ENCODE measurements at places on chromosomes 5 and 9.

- no peak for DNase-seq
These were observed 151.6 kb downstream of the MACIR start for GRCh38 chr5:103410172-103410571.

DNA sequence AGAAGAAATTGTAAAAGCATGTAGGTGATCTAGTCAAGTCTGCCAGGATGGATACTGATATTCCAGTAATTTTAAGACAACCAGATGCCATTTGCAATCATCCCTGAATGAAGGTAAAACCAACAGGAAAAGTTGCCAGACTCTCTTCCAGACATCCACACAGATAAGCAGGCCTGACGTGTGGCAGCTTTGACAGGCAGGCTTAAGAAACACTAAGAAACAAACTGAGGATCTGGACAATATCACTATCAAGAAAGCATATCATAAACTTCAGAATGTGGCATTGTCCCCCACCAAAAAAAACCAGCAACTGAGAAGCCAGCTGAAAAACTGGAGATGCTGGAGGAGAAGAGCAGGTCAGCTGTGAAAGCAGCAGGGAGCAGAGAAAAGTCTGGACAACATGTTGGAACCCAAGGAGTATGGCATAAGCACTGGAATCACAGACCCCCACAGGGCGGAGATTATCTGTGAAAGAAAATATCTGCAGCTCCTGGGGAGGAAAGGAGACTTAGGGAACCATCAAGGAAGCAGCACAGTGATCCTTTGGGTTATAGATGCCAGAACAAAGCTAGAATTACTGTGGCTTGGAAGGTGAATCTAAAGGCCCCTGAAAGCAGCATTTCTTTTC, 307.0 kb downstream of the CWC27 start:
- DNase-seq = no peak

DNA sequence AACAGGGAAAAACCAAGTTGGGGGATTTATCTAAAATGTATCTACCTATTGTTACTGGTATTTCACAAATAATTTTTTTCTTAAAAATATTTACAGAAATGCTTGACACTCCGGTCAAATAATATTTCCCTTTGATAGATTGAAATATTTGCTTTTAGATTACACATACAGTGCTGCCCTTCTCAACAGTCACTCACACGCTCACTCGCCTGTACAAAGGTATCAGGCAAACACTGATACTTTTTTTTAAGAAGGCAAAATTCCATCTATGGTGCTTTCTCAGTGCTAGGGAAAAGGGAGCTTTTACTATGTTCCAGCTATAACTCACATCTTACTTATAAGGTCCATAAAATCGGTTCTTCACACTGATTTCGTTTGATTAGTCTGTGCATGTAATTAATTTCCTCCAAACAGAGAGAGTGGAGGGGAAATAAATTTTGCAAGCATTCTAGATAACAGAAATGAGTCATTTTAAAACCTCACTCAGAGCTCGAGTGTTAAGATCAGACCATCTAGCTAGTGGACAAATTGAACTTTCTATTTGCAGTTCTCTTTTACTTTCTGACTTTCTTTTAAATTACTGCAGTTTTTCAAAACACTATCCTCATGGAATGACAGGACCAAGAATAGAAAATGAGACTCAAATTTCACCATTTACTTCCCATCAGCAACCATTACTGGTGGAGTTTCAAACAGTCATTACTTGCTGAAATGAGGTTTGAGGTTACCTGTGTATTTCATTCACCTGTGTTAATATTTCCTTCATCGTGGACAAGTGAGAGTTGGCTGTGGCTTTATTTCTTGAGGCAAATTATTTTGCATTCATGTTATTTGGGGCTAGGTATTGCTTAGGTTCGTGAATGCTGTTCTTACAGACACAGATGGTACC, 273.2 kb downstream of the RAB3C start:
- DNase-seq = no peak

GRCh38 chr5:54311176-54311677, 854 bp upstream of the ARL15 start:
- no peak for DNase-seq

DNA sequence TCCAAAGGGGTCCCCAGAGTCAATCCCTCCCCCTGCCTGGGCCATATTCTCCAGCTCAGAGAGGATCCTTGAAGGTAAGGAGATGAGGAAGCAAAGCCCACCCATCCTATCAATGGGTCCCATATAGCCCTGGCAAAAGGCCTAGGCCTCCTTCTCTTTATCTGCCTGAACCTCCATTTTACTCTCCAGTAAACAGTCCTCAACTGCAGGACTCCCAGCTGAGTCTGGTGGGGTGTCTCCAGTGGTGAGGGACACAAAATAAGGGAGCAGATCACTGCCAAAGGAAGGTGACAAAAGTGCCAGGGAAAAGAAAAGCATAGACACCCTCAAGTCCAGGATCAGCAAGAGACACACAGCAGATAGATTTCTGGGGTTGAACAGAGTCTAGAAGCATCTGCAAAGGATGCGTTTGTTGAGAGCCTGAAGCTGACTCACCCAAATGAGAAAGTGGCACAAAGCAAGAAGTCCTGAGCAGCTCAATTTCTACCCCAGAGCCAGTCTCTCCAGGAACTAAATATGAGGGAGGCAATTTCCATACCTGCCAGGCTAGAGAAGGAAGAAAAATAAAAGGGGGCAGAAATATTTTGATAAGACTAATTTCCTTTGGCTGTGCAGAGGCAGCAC, 2.7 kb upstream of the EBF1 start:
- no peak for DNase-seq

DNA sequence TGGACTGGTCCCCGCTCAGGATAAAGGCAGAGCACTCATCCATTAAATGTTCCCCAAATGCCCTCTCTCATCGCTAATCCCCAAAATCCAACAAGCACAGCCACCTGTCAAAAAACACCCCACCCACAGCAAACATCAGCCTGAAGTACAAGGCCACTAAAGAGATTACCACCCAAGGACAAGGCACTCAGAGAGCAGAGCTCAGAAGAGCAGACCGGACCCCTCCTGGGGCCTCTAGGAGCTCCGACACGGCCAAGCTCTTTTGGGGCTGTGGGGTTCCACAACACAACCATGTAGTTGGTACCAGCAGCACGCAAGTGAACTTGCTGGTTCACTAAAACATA, 9.8 kb downstream of the VDAC1 start:
- DNase-seq = no peak

GRCh38 chr9:128838338-128838737, 8.7 kb upstream of the SPOUT1 start:
- DNase-seq = no peak

DNA sequence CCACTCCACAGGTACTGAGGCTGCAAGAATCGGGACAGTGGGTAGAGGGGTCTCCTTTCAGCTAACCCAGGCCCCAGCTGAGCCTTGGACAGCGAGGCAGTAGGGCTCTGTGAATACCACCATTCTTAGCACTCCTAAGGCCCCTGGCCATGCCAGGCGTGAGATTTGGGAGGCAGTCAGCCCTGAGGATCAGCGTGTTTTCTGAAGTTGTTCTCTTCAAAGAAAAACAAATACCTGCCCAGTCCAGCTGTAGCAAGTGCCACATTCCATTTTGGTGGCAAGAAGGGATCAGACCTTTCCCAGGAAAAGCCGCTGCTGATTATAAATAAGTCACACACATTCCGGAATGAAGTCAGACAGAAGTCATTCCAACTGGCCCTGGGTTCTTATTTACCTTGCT, 47.8 kb downstream of the RALGPS1 start:
- DNase-seq = no peak

DNA sequence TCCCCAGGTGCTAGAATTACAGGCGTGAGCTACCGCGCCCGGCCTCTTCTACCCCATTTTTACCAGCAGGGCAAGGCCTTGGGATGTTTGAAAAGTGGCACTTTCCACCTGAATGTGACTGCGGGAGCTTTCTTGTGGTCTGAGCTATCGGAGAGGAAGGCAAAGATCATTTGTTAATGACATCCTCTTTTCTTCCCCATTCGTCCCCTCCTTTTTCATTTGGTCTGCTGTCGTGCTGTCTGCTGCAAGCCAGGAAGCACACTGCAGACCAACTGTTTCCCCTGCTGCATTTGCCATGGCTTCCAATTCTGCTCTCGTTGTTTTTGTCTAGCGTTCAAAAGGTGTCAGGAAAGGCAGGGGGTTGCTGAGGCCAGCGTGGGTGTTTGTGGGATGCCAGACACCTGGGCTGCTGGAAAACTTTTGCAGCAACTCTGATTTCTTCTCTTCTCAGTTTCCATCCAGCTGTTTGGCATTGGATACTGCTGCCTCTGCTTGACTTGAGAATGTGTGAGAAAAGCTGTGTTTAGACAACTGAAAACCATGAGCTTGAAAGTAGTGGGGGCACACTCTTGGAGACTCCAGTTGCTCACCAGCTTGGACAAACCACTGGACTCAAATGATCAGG, 196.4 kb upstream of the MSX2 start:
- no peak for DNase-seq

DNA sequence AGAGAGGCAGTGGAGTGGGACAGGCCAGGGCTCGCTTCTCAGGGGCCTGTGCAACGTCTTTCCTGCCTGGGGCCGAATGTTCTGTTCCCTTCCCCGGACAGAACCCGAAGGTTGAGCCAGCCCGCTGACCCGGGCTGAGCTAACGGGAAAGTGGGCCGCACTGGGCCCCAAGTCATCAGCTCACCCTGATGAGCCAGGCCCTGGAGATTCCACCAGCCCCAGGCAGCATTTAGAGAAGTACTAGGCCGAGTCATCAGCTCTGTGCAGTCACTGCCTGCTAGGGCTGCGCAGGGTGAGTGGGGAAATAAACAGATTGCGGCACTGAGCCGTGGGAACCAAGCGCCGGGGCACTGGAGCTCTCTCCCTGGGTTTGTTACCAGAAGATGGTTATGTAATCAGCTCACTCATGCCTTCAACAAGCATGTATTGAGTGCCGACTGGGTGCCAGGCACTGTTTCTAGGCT, 29.1 kb upstream of the DUSP1 start:
- no peak for DNase-seq
